CD4-positive, alpha-beta T cell treated with Interleukin-6 for 4 hours (primary cell): ENCODE measurements at places on chromosomes 12 and 14.
A peak's percentile ranks its signal among the peaks of the same experiment; 100 is the strongest.

DNA sequence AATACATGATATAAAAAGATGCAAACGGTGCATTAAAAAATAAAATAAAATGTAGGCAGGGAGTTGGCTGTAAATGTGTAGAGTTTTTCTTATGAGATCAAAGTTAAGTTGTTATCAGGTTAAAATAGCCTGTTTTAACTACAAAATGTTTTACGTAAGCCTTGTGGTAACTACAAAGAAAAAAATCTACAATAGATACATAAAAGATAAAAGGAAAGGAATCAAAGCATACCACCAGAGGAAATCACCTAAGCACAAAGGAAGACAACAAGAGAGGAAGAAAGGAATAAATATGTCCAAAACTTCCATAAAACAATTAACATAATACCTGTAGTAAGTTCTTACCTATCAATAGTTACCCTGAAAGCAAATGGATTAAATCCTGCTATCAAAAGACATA is 12.2 kb downstream of the NELL2 start:
- DNase-seq = no peak

DNA sequence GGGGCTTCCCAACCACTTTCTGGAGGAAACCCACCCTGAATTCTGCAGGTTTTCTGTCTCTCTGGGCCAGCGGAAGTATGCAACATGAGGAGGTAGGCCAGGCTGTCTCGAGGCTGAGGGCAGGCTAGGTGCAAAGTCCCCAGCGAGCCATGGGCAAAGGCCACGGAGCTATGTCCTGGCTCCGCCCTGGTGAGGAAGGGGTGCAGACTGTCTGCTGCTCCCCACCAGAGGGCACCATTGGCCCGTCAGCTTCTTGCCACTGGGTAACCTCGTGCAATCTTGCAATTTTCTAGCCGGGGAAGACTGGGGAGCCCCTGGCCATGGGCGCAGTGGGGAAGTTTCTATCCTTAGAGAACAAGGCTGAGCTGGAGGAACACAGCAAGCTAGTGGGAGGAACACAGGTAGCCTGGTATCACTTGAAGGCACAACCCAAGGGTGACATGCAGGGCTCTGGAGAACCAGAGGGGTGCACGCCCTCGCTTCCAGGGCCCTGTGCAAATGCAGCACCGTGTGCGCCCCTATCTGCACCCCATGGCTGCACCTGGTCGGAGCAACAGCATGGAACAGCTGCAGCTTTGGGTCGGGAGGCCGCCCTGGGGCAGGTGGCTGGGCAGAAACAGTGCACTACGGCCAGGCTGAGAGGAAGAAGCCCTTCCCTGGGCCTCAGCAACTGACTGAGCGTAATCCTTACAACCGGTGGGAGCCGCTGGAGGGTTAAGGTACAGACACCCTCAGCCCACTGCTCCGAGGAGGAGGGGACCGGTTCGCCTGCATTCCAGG is 27.6 kb upstream of the RPLP0 start:
- peak; percentile 93 for DNase-seq

DNA sequence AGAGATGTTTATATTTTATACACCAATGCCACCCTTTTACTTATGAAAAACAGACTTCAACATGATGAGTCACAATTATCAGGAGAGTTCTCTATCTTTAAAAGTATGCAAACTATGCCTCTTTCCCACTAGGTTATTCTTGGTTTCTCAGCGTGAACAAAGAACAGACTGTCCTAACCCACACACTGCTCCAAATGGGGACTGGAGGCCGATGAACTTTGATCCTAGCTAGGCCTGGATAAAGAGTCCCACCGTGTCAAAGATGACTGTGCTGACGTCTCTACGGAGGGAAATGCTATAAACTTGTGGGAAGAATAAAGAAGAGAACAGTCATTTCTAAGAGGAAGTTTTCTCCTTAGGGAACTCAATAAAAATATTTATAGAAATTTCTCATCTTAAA is 160.1 kb downstream of the EPS8 start:
- no peak for DNase-seq

GRCh38 chr12:128815779-128816642 is 7.7 kb downstream of the SLC15A4 start:
- no peak for DNase-seq

DNA sequence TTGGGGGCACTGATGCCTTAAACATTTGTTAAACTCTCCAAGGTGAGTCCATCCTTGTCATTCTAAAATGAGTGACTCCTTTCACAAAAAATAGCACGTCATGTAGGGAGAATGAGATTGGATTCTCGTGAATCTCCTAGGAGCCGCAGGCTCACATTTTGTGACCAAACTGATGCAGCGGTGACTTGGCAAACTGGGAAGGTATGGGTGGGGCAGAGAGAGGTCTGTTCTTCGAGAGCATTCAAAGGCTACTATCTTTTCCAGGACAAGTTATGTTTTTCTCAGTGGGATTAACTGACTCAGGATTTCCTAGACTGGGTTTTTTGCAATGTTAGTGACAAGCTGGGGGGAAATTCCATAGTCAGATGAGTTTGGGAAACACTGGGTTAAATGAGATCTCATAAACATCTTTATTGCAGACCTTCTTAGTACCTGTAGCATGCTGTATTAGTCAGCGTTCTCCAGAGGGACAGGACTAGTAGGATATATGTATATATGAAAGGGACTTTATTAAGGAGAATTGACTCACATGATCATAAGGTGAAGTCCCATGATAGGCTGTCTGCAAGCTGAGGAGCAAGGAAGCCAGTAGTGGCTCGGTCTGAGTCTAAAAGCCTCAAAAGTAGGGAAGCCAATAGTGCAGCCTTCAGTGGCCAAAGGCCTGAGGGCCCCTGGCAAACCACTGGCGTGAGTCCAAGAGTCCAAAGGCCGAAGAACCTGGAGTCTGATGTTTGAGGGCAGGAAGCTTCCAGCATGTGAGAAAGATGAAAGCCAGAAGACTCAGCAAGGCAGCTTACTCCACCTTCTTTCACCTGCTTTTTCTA is 61.0 kb downstream of the FOXN4 start:
- DNase-seq = no peak

DNA sequence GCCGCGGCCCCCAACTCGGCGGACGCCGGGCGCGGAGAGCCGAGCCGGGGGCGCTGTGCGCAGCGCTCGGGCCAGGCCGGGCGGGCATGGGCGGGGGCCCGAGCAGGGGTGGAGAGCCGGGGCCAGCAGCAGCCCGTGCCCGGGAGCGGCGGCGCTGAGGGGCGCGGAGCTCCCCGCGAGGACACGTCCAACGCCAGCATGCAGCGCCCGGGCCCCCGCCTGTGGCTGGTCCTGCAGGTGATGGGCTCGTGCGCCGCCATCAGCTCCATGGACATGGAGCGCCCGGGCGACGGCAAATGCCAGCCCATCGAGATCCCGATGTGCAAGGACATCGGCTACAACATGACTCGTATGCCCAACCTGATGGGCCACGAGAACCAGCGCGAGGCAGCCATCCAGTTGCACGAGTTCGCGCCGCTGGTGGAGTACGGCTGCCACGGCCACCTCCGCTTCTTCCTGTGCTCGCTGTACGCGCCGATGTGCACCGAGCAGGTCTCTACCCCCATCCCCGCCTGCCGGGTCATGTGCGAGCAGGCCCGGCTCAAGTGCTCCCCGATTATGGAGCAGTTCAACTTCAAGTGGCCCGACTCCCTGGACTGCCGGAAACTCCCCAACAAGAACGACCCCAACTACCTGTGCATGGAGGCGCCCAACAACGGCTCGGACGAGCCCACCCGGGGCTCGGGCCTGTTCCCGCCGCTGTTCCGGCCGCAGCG is 639 bp downstream of the FZD10 start:
- DNase-seq = no peak

- DNase-seq = no peak
Observed at GRCh38 chr12:69502345-69503081, 32.3 kb downstream of the FRS2 start.

DNA sequence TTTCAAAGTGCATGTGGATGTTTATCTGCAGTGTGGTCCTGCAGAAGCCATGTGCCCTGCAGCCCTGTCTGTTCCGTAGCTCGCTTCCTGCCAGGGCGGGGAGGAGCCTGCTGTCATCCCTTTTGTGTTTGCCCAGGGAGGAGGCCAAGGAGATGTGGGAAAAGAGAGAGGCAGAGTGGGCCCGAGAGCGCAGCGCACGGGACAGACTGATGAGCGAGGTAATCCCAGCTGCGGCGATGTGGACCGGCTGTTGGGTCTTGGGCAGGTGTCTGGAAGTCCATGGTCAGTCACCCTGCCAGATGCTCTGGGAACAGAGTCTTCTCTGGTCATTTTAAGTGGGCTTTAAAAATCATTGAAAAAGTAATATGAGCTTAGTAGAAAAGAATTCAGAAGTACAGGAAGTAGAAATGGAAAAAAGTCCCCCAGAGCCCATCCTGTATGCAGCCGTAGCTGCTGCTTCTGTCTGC is 12.8 kb downstream of the TCHP start:
- DNase-seq = no peak

DNA sequence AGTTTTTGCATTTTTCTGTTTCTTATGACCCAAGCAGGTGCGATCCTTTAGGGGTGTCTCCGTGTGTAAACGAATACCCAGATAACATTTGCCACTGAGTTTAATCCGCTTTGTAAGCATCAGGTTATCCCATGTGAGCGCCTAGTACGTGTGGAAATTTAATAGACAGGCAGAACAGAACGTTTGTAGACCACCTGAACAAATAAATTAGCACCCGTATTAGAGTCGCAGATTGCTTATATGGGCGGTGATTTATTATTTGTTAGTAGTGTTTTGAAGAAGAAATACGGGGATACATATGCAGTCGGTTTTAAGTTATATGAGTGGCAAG is 325 bp downstream of the C12orf60 start:
- no peak for DNase-seq

DNA sequence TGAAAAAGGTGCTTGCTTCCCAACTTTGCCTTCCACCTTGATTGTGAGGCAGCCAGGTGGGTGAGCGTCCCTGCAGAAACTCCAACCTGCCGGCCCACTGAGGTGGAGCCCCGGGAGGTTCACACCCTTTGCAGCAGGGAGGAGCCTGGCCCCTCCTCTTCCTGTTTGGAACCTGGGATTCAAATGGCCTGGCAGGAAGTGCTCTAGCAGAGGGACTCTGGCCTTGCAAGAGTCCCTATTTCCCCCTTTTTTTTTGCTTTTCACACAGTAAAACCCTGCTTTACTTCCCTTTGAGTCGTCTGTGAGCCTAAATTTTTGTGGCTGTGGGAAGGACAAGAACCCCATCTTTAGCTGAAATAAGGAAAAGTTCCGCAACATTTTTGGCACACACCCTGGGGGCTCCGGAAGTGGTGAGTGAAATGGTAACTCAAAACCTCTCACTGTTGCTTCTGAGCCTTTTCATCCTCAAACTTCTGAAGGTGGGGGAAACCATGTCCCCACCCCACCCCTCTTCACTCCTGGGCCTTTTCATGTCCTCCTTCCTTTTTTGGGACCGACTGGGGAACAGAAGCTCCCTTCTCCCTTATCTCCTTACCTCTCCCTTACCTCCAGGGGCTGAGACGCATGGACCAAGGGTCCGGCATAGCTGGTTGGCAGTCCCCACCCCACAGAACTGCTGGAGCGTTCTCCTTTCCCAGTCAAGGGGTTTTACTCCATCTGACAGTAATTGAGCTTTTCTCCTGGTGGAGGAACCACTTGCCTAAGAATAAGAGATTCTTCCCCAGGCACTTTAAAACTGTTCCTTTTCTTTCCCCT is 102.0 kb downstream of the KCNMB4 start:
- no peak for DNase-seq

DNA sequence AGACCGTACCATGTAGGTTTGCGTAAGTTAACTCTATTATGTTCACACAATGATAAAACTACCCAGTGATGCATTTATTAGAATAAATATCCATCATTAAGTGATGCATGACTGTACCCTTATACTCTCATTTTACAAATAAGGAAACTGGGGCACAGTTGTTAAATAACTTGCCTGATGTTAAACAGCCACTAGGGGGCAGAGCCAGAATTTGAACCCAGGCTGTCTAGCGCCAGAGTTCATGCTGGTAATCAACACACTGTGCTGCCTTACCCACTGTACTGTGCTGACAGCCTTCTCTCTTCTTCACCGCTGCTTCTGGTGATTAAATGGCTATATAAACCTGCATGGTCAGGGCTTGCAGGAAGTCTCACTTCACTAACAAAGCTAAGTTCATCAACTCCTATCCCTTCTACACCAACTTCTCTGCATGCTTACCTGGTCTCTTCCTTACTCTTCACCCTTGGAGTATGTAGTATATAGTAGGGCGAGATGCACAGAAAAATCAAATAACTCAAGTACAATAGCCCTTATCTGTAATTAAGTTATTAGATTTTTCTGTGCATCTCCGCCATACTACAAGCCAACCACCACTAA is 43.6 kb upstream of the APPL2 start:
- DNase-seq = peak; percentile 56

DNA sequence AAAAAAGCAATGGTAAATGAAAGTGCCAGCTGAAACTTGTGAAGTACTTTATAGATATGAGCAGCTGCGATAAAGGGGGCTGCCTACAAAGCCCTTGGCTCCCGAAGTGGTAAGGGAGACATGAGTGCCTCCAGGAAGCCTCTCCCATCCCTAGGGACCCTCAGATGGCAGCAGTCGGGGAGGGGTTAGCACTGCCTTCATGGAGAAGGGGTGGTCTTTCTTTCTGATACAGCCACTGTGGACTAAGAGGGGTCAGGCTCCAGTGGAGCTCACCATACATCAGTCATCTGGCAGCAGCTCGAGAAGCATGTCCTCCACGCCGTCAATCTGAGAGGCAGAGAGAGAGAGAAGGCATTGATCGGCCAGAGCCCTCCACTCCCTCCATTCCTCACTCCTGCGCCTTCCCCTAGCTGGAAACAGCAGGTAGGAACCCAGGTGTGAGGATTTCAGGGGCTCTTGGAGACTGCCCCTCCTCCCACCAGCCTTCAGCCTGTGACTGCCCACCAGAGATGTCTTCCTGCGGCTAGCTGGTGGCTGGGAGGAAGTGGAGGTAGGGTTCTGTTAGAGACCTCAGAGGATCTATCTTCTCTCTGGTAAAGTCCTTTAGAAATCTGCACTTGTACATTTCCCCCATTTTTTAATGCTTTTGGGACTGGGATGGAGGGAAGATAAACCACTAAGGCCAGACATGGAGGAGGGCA is 2.3 kb downstream of the TCL1A start:
- no peak for DNase-seq

GRCh38 chr12:29103539-29103974 is 45.5 kb upstream of the FAR2 start:
- DNase-seq = peak; percentile 51

DNA sequence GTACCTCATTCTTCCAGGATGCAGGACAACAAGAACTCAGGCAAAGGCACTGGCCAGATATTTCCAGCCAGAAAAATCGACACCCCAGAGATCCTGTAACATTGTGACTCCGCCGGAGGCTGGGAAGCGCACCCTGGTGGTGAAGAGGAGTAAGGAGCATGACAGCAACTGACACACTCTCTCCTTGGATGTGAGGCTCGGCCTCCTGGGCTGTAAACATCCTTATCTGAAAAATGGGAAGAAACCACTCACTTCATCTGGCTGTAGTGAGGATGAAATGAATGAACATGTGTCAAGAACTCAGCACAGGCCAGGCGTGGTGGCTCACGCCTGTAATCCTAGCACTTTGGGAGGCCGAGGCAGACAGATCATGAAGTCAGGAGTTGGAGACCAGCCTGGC is 27.5 kb downstream of the TCHP start:
- peak; percentile 59 for DNase-seq

GRCh38 chr12:112936927-112937326 is 1.3 kb upstream of the OAS3 start:
- no peak for DNase-seq

- DNase-seq = peak; percentile 2
Observed at GRCh38 chr14:45135156-45135555, 574 bp upstream of the FANCM start.
